Activated T-cell treated with anti-CD3 and anti-CD28 coated beads, Interleukin-2, amount 50 U/mL, for 1 hour (primary cell): ENCODE measurements at places on chromosomes 11 and 22.

GRCh38 chr11:14193644-14194043 is 165.3 kb downstream of the RRAS2 start:
- DNase-seq = no peak

GRCh38 chr11:134244593-134244992 is 8.6 kb downstream of the THYN1 start:
- no peak for DNase-seq

GRCh38 chr11:123052901-123053721 is 8.8 kb downstream of the HSPA8 start:
- DNase-seq = no peak

DNA sequence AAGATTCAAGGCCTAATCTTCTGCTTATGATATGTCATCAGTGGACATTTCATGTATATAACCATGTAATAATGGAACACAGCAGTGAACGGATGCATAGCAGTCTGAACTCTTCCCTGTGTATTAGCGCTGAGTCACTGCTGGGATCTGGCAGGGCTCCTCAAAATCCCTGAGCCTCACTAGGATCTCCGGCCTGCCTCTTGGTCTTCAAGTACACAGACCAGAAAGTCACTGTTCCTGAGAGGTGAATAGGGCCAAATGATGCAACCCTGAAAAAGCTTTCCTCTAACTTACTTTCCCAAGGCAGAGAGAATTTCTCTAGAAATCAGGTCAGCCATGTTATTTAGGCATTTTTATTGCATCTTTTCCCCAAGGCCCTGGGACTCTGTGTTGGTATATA is 35.0 kb downstream of the POU2AF1 start:
- no peak for DNase-seq

DNA sequence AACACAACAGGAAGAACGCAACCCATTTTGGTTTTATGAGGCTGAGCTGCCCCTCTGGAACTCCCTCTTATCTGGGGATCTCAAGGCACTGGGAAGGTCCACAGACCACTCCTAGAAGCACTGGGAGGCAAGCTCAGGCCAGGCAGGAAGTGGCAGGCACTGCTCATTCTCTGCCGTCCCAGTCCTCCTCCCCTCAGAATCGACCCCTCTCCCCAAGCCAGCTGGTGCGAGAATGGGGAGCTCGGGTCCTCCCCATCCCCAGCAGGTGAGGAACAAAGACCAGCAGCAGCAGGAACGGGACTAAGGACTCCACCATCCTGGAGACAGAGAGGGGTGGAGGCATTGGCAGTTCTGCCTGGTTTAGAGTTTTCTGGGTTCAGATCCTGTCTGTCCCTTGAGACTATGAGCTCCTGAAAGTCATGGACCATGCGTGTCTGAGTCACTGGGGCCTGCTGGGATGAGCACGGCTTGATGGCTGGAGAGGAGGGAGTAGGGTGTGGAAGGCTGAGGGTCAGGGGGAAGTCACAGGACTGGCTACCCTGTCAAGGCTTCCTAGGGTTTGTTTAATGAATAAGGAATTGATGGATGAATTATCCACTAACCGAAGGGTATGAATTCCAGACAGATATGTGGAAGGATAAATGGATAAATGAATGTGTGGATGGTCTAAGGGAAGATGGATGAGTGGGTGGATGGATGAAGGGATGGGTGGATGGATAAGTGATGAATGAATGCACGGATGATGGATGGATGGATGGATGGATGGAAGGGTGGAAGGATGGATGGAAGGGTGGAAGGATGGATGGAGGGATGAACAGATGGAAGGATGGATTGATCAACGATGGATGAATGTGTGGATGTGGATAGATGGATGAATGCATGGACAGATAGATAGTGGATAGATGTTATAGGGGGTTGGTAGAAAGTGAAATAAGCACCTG is 6.4 kb downstream of the MYEOV start:
- no peak for DNase-seq

GRCh38 chr11:111814557-111815320 is 48.5 kb upstream of the PPP2R1B start:
- DNase-seq = no peak

DNA sequence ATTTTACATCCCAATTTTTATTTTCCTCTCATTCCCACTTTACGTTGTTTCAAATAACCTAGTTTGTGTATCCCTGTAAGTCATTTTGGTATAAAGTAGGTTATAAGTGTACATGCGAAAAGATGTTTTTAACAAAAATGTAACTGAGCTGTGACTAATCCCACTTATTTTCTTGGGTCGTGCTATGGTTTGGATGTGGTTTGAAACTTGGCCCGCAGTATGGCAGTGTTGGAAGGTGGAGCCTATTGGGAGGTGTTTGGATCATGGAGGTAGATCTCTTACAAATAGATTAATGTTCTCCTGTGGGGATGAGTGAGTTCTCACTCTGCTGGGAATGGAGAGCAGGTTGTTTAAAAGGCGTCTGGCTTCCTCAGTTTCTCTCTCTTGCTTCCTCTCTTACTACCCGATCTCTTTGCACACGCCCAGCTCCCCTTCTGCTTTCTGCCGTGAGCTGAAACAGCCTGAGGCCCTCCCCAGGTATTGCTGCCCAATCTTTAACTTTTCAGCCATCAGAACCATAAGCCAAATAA is 7.2 kb downstream of the RPL27A start:
- DNase-seq = no peak

DNA sequence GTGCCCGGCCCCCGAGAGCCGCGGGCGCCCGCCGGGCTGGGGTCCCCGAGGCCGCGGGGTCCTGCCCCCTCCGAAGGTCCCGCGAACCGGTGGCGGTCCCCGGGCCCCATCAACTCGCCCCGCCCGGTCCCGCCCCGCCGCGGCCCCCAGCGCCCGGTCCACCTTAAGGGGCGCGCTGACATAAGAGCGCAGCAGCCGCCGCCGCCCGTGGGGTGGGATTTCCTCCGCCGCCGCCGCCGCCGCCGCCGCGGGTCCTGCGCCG is at the start of gene ZDHHC8:
Gene ZDHHC8 (plus strand): TSS at position 208 of the 262 bp plus-strand sequence. CDS start 144 bp downstream, outside the sequence.
- peak; percentile 64 for DNase-seq

- DNase-seq = no peak
Measured at GRCh38 chr11:56783448-56784041, 35.0 kb upstream of the OR9G4 start.

DNA sequence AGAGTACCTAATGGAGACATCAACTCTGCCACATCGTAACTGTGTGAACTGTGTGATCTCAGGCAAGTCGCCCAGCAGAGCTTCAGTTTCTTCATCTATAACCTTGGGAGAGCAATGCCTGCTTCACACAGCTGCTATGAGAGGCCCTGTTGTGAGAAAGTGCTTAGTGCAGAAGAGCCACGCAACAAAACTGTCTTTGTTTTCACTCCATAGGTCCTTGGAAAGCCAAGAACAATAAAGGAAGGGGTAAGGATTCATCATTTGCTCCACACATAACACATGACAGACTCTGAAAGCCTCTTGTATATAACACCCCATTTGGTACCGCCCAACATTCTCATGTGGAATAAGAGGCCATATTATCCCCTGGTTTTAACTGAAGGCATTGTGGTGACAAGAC is 231.9 kb upstream of the ISX start:
- no peak for DNase-seq

- no peak for DNase-seq
Measured at GRCh38 chr11:7670641-7671040, 2.7 kb downstream of the CYB5R2 start.

DNA sequence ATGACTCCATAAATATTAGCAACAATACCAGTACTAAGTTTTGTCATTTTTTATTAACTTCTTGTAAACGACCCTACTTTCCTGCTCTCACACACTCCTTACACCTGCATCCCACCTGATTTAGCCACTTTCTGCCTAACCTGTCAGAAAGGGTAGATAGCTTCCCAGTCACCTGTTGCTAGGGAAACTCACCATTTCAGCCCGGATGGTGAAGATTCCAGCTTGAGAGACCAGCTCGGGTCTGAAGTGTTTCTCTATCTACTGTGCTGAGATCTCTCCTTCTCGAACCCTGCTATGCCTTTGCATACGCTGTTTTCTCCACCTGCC is at the start of gene PARVG:
Gene PARVG (plus strand): TSS at position 220 of the 327 bp plus-strand sequence. CDS start 2,405 bp downstream, outside the sequence.
- DNase-seq = no peak

DNA sequence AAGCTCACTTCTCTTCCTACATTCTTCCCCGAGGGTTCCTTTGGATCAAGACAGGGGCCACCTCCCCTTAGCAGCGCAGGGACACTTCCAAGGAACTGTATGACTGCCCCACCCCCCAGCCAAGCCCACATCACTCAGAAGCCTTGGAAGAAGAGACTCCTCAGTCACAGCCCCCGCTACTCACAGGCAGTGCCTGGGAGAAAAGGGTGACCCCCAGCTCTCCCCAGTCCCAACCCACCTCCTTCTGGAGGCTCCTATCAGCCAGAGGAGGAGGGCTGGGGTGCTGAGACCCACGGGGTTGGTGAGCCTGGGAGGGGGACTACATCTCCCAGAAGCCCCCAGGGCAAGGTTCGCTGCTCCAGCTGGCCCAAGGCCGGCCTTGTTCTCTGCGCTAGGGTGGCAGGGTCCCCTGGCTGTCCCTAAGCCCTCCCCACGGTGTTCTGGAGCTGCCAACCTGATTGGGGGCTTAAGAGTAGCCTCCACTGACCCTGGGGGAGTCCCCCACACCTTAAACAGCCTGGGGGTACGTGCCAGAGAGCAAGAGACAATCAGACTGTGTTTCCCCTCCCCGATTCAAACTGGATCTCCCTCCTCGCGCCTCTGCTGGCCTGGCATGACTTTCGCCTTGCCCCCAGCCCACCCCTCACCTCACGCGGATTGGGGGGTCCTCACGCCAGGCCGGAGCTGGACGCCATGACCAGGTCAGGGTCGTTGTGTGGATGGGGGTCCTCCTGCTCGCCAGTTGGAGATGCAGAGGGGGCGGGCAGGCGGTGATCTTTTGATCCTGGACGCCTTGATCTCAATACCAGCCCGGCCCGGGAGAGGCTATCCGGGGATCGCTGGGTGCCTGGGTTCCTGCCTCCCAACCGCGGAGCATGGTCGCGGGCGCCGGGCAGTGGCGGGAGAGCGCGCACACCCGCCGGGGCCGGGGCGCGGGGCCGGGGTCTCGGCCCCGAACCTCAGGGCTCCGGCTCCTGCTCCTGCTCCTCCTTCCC is 838 bp downstream of the BCL9L start:
- DNase-seq = peak; percentile 64

GRCh38 chr11:114036147-114036811 is 23.2 kb upstream of the ZBTB16 start:
- DNase-seq = peak; percentile 66

- no peak for DNase-seq
Measured at GRCh38 chr11:95816037-95816436, 25.7 kb downstream of the CEP57 start.

DNA sequence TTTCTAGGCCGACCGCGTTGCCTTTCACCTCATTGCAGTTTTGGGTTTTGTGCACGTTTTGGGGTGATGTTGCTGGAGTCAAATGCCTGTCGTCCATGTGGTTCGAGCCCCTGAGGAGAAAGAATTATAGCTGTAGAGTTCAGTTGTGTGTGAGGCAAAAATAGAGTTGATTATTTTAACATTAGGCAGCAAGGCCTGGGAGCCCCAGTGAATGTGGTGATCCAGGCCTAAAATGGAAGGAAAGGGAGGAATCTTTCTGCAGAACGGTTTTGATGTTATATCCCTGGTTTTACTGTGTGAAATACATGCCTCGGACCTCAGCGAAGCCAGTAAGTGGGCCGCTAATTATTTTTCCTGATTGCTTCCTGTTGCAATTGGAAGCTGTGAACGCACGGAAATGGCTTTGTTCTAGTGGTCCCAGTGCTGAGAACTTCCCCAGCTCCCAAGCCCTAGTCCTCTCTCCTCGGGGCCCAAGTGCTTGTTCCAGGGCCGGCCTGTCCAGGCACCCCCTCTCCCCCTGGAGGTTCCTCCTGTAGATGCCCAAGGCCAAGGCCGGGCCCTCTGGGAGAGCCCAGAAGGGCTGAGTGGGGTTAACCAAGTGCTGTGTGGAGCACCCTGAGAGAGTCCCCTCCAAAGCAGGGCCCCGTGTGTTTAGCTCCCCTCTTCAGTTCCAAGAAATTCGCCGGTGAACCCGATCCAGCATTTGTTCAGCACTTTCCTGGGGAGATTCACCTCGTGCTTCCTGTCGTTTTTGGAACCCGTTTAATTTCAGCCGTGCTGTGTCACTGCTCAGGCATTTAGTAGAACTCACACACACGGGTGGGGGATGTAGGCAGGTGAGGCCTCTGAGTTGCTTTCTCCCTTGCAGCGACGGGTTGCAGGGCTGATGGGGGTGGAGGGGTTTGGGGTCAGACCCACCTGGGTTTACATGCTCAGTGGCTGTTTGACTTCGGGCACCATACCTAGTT is 2.1 kb downstream of the LRP5 start:
- DNase-seq = no peak

- no peak for DNase-seq
Measured at GRCh38 chr22:29259253-29259899, 8.4 kb downstream of the RHBDD3 start.

DNA sequence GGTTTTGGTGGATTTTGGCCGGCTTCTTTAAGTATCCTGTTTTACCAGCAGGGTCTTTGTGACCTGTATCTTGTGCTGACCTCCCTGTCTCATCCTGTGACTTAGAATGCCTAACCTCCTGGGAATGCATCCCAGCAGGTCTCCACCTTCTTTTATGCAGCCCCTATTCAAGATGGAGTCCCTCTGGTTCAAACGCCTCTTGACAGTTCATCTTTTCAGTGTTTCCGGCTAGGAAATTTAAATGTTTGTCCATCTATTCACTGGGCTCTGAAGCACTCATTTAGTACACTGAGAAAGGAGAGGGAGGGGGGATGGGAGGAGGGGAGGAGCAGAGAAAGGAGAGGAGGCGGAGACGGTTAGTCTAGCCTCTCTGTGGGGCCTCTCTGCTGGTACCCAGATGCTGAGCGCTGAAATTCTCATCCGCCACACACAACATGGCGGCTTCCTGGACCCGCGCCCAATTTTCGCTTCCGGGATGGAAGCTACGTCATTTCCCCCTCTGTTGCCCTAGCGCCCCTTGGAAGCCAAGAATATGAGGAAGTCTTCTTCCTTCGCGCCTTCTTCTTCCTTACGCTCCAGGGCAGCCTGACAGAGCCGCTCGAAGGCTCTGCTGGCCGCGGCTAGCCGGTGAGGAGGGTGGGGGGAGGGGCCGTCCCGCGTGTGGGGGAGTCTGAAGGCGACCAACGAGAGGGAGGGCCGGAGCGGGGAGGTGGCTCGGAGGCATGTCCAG is 69.0 kb upstream of the SYT13 start:
- peak; percentile 93 for DNase-seq

GRCh38 chr22:38950527-38951295 is 6.7 kb upstream of the APOBEC3A start:
- DNase-seq = peak; percentile 0

- DNase-seq = no peak
Measured at GRCh38 chr22:20982563-20982882, 426 bp downstream of the LZTR1 start.

GRCh38 chr22:37166675-37167066 is 17.0 kb upstream of the IL2RB start:
- DNase-seq = peak; percentile 90

- DNase-seq = no peak
Measured at GRCh38 chr22:20946991-20947390, 20.1 kb upstream of the AIFM3 start.
